NCI-H2029 treated with DMSO at 0.1 percent for 48 hours (cell line): ENCODE measurements at places on chromosomes 1 and 21.
A peak's percentile ranks its signal among the peaks of the same experiment; 100 is the strongest.

- no peak for DNase-seq
Measured at GRCh38 chr21:25362375-25363267, 244.7 kb downstream of the MRPL39 start.

- no peak for DNase-seq
Measured at GRCh38 chr1:168483539-168483938, 60.3 kb downstream of the XCL2 start.

DNA sequence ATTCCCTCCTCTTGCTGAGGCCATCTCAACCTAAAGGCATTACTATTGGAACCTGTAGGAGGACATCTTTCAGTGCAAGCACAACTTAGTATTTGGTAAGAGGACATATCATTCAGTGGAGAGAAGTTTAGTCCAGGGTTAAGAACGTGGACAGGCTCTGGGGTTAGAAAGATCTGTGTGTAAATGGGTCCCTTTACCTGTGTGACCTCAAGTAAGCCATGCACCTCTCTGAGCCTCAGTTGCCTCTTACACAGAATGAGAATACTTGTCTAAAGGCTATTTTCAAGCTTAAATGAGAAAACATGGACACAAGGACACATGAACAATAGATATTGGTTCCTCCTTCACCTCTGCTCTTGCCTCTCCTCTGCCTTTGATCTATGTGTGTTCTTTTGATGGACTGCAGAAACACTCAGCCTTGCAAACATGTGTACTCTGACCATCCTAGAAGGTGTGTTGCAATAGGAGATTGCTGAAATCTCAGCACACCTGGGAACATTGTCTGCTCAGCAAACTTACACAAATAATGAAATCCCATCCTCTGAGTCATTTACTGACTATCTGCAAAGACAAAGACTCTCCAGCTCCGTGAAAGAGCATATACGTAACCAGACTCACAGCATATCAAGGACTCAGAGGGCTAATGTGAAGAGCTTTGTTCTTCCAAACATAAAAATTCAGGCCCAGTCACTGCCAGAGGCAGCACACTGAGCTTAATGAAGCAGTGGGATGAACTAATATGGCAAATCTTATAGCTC, 143.8 kb downstream of the DAB1 start:
- DNase-seq = peak; percentile 55

DNA sequence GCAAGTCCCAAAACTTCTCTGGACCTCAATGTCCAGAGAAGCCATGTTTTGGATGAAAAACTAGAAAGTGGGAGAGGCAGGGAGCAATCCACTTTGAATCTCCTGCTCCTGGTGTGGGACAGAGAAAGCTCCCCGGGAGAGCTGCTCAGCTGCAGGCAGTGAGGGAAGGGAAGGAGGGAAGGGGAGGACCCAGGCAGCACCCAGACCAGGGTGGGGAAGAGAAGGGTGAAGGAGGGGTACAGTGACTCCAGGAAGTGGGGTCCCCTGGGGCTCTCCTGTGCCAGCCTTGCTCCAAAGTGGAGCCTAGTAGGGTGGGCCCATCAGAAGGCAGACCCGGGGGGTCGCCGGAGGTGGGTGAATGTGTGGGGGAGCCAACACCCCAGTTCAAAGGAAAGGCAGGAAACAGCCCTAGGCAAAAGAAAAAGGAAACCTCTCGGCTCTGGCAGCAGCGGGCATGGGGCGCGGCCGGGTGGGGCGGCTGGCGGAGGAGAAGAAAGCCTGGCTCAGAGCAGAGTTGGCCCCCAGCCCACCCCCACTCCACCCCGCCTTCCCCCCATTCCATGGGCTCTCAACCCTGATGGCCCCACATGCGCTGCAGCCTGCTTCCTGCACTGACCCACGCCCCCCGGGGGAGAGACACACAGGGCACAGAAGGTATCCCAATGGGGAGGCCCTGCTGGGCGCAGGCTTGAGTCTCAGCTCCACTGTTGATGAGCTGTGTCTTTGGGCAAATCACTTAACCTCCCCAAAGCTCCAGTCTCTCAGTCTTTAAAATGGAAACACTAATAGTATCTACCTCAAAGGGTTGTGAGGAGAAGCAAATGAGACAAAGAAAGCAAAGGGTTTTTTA, 5.7 kb downstream of the LGR6 start:
- DNase-seq = no peak

- DNase-seq = no peak
Measured at GRCh38 chr1:77797991-77798390, 18.5 kb downstream of the MIGA1 start.

GRCh38 chr1:47514229-47514628, 76.4 kb downstream of the FOXD2 start:
- DNase-seq = no peak

DNA sequence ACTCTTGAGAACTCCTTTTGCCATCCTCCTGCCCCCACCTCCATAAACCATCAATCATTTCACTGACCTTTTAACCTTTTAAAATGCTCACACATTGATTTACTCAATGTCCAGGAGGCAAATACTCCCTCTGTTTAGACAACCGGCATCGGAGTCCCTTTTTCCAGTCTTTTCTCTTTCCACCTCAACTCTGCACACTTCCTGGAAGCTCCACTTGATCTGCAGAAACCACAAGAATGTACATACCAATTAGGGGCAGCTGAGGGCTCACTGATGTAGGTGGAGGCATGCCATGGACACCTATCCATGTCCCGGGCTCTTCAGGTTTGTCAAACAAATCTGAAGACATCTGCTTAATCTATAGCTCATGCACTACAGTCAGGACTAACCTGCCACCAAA, 5.3 kb upstream of the AMIGO1 start:
- DNase-seq = no peak

- DNase-seq = no peak
Measured at GRCh38 chr21:45352621-45353139, 52.3 kb upstream of the COL18A1 start.

GRCh38 chr1:204172404-204173029, 6.4 kb upstream of the REN start:
- DNase-seq = no peak

DNA sequence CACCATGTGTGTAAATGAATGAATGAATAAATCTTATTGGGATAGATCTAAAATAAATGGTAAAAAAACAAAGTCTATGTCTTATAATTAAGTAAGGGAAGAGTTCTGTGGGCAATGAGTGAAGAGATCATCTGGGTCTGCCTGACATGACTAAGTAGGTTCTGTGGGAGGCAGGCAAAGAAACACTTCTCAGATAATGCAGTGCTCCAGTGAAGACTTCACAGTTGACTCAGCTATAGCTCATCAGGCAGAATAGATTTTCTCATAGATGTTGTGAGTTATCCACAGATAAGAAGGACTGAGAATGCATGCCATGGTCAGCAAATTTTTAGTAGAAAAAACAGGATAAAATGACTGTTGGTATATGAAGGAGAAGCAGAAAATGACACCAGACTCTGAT, 12.4 kb downstream of the KRTAP22-2 start:
- DNase-seq = no peak

DNA sequence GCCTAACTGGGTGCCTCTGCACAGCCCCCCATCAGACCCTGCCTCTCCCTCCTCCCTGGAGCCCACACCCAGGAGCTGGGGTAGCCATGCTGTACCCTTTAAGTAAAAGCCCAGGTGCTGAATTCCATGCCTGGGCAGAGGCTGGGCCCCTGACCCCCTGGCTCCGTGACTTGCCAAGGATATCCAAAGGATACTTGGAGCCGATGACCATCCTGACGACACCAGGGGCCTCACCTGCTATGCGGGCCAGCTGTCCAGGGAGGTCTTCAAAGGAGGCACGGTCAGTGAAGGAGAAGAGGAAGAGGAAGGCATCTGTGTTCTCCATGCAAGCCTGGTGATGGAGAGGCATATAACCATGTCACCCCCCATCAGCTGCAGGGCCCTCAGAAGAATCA, 4.7 kb downstream of the CPLANE2 start:
- no peak for DNase-seq

DNA sequence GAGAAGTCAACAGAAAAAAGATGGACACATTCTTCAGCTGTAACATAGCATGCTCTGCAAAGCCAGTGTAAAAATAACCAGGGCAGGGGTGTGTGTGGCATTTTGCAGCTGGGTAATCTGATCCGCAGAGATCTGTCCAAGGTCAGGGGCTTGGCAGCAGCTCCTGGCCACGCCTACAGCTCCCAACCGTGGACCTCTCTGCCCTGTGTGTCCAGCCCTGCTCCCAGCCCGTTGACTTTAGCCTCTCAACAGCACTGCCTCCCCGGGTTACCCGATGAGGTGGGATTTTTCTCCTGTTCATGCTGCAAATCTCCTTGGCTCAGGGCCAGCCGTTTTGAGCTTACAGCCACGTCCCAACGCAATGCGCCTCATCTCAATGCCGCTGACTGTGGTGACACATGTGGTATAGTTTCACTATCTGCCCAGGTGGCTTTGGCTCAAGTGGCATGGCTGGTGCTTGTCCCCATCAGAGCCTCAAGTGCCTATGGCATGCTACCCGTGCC, 68.1 kb downstream of the VWA5B1 start:
- peak; percentile 19 for DNase-seq

DNA sequence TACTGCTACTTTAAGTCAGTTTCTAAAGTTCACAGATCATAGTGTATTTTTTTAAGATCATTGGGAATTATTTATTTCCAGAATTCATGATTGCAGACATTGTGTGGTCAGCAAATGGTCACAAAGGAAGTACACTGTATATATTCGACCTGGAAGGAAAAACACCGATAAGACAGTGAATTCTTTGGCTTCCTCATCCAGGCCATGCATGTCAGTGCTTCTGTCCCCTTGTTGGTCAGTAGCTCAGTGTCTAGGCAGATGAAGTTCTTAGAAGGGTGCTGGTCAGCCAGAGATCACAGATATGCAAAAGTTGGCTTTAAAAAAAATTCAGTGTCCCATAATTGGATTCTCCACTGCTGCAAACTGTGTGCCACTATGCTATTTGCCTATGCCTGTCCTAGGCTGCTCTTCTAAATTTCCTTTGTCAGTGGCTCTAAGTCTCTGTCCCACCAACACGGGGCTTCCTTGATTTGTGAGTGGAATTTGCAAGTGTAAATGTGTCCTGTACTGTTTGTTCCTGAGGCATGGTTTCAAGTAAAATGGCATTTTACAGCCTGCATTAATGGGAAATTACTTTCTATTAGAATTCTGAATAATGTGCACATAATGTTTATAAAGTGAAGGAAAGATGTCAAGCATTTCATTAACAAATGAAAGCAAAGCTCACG, 12.0 kb upstream of the VAMP4 start:
- no peak for DNase-seq

DNA sequence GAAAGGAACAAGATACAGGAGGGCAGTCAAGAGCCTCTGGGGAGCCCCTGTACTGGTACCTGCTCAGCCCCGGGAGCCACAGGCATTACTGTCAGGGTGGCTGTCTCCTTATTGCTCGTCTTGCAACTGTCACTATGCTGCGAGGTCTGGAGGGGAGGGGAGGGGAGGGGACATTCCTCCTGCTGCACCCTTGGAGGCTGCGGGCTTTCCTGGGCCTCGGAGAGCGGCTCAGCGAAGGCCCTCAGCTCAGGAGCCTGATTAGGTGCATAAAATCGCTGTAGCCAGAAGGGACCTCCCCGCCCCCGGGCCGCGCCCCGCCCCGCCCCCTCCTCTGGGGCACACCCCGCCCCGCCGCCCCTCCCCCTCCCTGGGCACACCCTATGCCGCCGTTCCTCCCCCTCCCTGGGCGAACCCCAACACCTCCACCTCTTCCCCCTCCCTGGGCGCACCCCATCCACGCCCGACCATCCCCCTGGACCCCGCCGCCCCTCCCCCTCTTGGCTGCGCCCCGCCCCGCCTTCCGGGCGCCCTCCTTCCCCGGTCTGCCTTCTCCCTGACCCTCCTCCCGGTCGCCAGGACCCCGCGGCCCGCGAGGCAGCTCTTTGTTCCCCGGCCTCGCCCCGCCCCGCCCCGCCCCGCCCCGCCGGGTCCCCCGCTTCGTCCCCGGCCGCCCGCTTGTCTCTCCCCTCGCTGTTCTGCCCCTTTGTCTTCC, 35.5 kb downstream of the CACHD1 start:
- no peak for DNase-seq

DNA sequence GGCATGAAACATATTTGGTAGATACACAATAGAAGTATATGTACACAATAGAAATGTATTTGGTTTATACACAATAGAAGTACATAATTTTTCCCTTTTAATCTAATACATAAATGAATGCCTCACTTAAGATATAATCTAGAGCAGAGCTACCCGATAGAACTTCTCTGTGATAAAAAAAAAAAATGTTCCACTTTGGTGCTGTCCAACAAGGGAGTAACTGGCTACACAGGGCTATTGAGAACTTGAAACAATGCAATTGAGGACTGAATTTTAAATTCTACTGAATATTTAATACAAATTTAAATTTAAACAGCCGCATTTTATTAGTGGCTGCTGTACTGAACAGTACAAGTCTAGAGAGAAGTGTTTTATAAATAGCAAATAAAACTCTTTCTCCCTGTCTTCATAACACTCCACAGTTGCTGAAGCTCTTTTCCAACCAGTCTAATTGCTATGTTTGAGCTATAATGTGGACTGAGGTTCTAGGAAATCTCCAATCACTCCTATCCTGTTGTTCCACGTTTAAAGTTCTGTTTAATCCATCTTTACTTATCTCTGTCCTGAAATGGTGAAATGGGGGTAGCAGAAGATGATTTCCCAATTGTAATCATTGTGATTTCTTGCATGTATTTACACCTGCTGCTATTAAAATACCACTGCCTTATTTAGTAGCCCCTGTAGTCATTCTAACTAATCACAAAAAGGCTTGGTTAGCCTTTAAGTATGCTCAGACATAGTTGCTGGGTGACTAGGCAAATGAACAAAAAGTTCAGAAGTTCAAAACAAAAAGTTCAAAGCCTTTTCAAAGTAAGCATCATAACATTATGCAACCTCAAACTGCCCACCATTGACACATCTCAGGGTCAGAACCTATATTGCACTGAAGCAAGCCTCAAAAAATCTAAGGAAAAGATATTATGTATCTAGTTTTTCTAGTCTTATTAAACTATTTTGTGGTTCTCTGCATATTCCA, 192.3 kb upstream of the C1orf87 start:
- no peak for DNase-seq

DNA sequence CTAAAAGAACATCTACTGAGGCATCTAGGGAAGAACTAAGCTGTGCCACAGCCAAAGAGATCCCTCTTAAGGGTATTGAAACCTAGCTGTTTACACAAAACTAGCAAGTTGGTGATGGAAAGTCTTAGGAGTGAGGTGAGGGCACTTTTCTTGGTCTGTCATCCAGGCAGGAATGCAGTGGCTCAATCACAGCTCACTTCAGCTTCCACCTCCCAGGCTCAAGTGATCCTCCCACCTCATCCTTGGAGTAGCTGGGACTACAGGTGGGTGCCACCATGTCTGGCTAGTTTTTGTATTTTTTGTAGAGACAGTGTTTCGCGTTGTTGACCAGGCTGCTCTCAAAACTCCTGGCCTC, 2.4 kb downstream of the PLEKHO1 start:
- DNase-seq = no peak

DNA sequence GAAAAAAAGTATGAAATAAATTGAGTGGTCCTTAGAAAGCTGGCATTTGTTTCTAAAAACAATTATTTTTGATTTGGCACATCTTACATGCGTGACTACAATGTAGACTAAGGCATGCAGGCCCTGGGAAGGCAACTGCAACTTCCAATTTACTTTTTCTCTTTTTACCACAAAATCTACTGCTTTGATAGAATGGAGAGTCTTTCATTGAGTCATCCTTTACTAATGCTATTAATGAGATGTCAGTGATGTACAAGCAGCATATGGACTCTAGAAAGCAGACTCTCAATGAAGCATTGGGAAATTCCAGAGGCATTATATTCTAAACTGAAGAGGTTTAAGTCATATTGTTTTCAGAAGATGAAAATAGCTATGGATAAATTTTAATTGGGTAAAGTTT, 29.6 kb upstream of the PRRX1 start:
- no peak for DNase-seq
